ENCODE measurements at places on chromosomes 5 and 9.

GRCh38 chr9:72060513-72060912, at the start of gene C9orf57:
Gene C9orf57, minus strand, starts transcription at chr9:72060613. Its CDS starts 1,282 bp downstream, at chr9:72059331.
- no peak for DNase-seq

GRCh38 chr5:63053019-63053638, 474.5 kb downstream of the LRRC70 start:
- DNase-seq = no peak

- no peak for DNase-seq
Measured at GRCh38 chr5:174303437-174304045, 258.0 kb downstream of the NSG2 start.

DNA sequence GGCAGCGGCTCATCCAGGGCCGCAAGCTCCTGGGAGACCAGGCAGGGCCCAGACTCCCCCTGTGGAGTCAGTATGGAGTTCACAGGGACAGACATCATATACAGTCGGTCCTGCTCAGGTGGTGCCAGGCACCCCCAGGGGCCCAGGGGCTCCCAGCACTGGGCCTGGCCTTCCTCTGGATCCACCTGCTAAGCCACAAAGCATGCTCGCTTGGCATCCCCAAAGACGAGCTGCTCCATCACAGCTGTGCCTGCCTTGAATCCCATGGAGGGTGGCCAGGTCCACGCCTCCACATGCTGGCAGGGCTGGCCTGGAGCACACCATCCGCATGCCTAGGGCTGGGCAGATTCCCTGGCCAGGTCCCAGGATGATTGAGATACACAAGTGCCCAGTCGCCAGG, 4.6 kb downstream of the BICD2 start:
- no peak for DNase-seq

GRCh38 chr9:38670542-38671371, 49.2 kb downstream of the FAM240B start:
- DNase-seq = no peak

GRCh38 chr5:171710451-171711024, 75.1 kb upstream of the SMIM23 start:
- no peak for DNase-seq

- DNase-seq = no peak
Measured at GRCh38 chr9:132207839-132208615, 46.2 kb downstream of the NTNG2 start.

DNA sequence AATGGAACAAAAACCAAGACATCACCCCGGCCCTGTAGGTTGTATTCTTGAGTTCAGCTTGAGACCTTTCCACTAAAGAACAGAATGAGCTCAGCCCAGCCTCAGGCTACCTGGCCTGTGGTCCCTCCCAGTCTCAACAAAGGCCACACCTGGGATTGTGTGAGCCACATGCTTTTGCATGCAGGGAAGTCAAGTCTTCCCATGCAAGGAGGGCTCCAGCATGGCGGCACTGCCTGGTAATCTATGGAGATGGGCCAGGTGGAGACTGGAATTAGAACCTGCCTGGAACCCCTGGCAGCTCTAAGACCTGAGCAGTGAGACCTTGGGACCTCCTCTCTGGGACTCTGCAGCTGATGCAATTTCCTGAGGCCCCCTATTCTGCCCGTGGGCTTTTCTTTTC, 49.4 kb upstream of the OTULINL start:
- no peak for DNase-seq

DNA sequence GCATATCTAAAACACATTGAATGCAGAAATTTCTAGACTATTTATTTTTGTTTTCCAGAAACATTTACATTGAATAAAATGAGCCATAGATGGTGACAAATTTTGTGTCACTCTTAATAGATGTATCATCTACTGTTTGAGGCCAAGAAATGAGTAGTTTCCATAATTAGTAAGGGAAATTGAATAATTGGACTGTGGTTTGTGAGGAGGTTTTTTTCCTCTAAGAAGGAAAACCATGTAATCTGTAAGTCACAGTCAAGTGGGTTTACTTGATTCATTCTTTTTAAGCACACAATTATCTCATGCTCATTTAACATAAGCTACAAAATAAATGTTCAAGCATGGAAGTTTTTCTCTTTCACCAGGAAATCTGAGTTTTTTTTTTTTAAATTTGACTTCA, 876.4 kb downstream of the NR2F1-AS1 start:
- DNase-seq = peak; percentile 36

- DNase-seq = no peak
Measured at GRCh38 chr5:68884144-68884754, 209.6 kb upstream of the SLC30A5 start.

- DNase-seq = no peak
Measured at GRCh38 chr5:115696141-115696650, 70.4 kb upstream of the TMED7 start.

DNA sequence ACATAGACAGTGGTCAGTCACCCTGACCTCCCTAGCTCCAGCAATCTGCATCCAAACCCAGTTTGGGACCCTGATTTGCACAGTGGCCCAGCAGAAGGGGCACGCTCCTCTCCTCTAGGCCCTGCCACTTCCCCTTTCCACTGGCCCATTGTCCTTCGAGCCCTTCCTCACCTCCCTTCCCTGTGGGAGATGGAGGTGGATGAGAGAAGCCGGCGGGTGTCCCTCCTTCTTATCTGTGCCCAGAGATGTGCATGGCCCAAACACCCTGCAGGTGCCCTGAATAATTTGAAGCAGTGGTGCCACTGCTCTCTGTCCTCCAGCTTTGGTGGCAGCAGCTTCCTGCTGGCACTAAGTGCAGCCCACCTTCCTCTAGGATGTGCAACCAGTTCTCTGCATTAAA, 140.0 kb downstream of the BARX1 start:
- DNase-seq = no peak

- no peak for DNase-seq
Measured at GRCh38 chr9:4415281-4415680, 75.0 kb upstream of the SLC1A1 start.

- DNase-seq = no peak
Measured at GRCh38 chr5:31218978-31219377, 25.5 kb downstream of the CDH6 start.

DNA sequence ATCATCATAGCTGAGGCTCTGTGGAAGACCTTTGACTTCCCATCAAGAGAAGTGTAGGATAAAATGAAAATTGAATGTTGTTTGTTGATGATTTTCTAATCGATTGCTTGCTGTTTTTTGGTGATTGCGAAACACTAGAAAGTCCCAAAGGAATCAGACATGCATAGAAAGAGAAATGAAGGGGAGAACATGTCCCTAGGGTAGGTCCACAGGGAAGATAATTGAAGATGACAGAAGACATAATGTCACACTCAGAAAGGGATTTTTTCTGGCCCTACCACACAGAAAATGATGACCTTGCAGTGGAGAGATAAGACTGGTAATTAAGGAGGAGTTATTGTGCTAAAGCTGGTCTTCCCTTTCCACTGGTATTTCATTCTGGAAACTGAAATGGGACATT, 62.8 kb downstream of the INSYN2B start:
- no peak for DNase-seq

DNA sequence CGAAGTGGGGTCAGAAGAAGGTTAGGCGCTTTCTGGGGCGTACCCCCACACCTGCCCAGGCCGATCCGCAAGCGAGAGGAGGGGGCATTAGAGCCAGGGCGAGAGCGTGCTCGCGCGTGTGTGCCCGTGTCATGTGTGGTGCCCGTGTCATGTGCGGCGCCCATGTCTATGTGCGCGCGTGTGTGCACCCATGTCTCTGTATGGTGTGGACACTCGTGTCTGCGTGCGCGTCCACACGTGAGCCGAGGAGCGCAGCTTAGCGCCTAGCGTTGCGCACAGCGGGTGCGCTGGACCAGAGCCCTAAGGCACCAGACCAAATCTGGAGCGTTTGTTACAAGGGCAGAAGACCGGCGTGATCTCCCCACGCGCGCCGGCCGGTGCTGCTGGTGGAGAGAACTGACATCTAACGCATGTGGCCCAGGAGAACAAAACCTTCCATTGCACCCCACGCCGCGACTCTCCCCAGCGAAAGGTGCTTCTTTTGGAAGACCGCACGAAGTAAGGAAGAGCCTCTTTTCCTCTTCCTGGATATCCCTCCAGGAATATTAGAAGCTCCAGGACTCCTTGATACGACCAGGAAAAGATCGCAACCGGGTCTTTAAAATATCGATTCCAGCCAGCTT, 644 bp downstream of the NIM1K start:
- peak; percentile 70 for DNase-seq

- DNase-seq = peak; percentile 5
Measured at GRCh38 chr9:811106-811531, 30.4 kb upstream of the DMRT1 start.

- peak; percentile 93 for DNase-seq
Measured at GRCh38 chr9:88537761-88538091, 2.7 kb downstream of the NXNL2 start.

GRCh38 chr5:76732405-76733048, 16.6 kb downstream of the F2R start:
- no peak for DNase-seq

All from adipocyte (in vitro differentiated cells).